Urinary bladder (tissue), 4 donors: ENCODE measurements at places on chromosomes 11 and 22. TPM values are rescaled to one million over a fixed set of nuclear protein-coding genes. Genes with fewer than 3 reads are reported as not detected.

Gene KRTAP5-2
- total RNA-seq = not detected

Gene RBMXL2
- not detected for total RNA-seq

Gene PMM1
- total RNA-seq = 8.8 TPM

Gene CCDC87
- total RNA-seq = not detected

Gene TRPM5
- total RNA-seq = 0.11 TPM

GRCh38 chr22:28956506-28956905 lies 73.1 kb downstream of the ZNRF3 start:
- no peak for DNase-seq

DNA sequence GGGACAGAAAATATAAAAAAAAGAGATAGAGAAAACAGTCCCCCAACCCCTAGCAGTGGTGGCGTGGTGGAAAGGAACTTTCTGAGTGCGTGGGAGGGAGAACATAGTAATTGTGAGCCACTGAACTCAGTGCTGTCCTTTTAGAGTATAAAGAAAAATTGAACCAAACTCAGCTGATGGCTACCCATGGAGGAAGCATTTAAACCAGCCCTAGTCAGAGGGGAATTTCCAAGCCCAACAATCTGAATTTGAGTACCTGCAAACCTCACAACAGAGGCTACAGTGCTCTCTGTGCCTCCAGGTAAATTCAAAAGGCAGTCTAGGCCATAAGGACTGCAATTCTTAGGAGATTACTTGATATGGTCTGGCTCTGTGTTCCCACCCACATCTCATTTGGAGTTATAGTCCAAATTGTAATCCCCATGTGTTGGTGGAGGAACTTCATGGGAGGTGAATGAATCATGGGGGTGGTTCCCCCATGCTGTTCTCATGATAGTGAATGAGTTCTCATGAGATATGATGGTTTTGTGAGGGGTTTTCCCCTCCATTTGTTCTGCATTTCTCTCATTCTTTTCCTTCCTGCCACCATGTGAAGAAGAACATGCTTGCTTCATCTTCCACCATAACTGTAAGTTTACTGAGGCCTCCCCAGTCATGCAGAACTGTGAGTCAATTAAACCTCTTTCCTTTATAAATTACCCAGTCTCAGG lies 687.8 kb downstream of the FAM181B start:
- DNase-seq = no peak

GRCh38 chr11:7495882-7496551 lies 10.7 kb downstream of the OLFML1 start:
- DNase-seq = no peak

- no peak for DNase-seq
Measured at GRCh38 chr22:40957601-40958000, 6.4 kb downstream of the RBX1 start.

GRCh38 chr22:24937114-24937513 lies 9.4 kb downstream of the LHFPL7 start:
- DNase-seq = no peak

GRCh38 chr11:69114811-69115523 lies 40.8 kb upstream of the SMIM38 start:
- no peak for DNase-seq

- DNase-seq = no peak
Measured at GRCh38 chr11:66192181-66192863, 76.1 kb upstream of the RAB1B start.

- no peak for DNase-seq
Measured at GRCh38 chr11:119365071-119365591, 16.4 kb downstream of the USP2 start.

DNA sequence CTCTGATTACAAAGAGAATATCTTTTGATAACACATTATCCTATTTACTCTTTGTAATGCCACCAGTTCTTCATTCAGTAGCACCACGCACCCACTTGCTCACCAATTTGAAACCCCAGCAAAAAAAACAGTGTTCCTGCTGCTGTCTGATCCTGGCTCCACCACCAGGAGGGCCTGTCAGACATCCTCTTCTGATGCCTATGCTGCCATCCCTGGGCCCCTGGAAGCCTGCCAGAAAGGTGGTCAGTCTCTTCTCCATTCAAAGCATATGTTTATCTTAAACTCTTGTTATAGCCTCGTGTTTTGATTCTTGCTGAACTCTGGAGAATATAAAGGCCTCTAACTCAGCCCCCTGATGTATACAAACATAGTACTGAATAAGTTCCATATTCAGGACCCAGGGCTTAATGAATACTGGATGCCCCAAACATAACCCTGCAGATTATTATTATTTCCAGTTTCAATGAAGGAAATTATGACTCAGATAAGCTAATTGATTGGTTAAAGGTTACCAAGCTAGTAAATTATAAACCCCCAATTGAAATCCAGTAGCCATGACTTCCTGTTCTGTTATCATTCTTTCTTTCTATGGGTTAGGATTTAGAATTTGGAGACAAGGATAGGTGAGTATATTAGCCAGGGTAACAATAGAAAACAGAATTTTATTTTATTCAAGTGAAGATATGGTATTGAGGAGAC lies 116.7 kb downstream of the NTM start:
- DNase-seq = no peak

- DNase-seq = no peak
Measured at GRCh38 chr22:49660321-49660720, 167.4 kb downstream of the BRD1 start.
